ENCODE measurements at places on chromosomes 6 and 20.

GRCh38 chr20:33781133-33781532 lies 30.0 kb upstream of the CHMP4B start:
- no peak for DNase-seq

- no peak for DNase-seq
Measured at GRCh38 chr6:3857468-3858456, 8.6 kb downstream of the FAM50B start.

GRCh38 chr6:46465294-46466165 lies 25.7 kb downstream of the RCAN2 start:
- DNase-seq, result no peak

DNA sequence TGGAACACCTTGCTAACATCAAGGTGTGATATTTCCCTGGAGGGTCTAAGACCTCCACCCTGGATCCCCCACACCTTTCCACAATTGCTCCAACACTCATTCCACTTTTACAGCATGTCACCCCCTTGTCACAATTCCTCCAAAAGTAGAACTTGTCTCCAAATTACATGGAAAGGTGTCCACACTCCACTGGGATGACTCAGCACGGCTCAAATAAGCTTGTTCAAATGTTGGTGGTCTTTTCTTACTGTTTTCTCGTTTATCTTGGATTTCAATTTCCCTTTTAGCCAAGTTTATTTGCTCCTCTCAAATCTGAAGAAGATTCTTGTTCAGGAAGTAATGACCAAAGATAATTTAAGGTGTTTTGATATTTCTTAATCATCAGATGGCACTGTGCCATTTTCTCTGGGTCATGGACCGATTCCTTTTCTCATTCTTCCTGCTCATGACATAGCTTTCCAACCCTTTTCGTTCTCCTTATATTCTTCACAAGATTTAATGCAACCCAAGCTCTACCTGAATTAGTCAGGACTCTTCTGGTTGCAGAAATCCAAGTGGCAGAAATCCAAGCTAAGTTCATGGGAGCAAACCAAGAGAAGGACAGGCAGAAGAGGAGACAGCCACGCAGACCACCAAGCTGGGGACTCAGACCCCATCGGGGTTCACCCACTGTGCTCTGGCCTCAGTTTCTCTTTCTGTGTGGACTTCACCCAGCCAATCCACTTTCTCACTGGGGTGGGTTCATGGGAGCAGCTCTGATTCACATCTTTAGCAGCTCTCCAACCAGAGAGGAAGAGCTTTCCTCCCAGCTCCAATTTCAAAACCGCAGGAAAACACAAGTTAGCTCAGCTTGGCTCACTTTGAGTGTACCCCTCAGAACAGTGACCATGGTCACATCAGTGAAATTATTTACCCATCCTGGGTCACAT lies 110.5 kb upstream of the CDYL start:
- no peak for DNase-seq

DNA sequence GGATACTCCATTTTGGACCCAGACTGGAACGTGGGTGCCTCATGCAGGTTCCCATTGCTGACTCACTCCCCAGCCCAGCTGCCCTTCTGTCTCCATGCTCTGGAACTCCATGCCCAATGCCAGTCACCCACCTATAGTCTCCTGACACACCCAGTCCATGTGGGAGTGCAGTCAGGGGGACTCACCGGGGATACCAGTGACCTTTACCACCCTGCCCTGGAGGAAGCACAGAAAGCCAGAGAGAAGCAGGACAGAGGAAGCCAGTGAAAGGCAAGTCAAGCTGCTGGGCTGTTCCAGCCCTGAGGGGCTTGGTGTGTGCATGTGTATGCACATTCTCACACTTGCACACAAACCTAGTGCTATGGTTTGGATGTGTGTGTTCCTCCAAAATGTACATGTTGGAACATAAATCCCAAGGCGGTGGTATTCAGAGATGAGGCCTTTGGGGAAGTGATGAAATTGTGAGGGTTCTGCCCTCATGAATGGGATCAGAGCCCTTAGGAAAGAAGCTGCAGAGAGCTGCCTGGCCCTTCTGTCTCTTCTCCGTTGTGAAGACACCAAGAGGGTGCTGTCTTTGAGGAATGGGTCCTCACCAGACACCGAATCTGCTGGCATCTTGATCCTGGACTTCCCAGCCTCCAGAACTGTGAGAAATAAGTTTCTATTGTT lies 121.4 kb upstream of the MAFB start:
- DNase-seq, result no peak

- no peak for DNase-seq
Measured at GRCh38 chr6:5094327-5094726, 9.2 kb downstream of the PPP1R3G start.

- DNase-seq, result no peak
Measured at GRCh38 chr6:118736440-118736839, 85.0 kb upstream of the CEP85L start.

- no peak for DNase-seq
Measured at GRCh38 chr6:131070061-131070460, 7.0 kb upstream of the EPB41L2 start.

GRCh38 chr6:49551866-49552129 lies 1.3 kb downstream of the C6orf141 start:
- DNase-seq, result no peak

GRCh38 chr6:26411751-26412150 lies 9.7 kb downstream of the BTN3A1 start:
- no peak for DNase-seq

GRCh38 chr6:71665931-71666330 lies 220.4 kb upstream of the RIMS1 start:
- no peak for DNase-seq

- DNase-seq, result no peak
Measured at GRCh38 chr20:62305765-62306413, 3.1 kb downstream of the ADRM1 start.

- no peak for DNase-seq
Measured at GRCh38 chr20:48816282-48817205, 11.3 kb downstream of the PREX1 start.

- DNase-seq, result no peak
Measured at GRCh38 chr6:129146902-129147301, 264.0 kb downstream of the LAMA2 start.

GRCh38 chr6:74715355-74716085 lies 490.3 kb downstream of the COL12A1 start:
- DNase-seq, result no peak

- no peak for DNase-seq
Measured at GRCh38 chr6:104632588-104632987, 227.1 kb downstream of the HACE1 start.

DNA sequence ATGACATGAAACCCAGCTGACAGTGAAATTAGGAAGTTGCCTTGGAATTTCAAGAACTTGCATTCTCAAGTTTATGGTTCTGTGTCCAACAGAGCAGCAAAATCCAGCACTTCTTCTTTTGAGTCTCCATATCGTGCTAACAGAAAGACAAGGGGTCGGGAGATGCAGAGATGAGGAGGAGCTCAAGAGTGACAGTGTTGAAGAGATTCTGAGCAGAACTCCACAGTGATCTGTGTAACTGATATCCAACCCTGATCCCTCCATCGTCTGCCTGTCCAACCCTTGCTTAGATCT lies 21.2 kb upstream of the BTN1A1 start:
- DNase-seq, result no peak

- no peak for DNase-seq
Measured at GRCh38 chr20:24102290-24102689, 113.7 kb upstream of the GGTLC1 start.

Data from bone marrow (tissue), 2 donors.